ENCODE measurements at places on chromosomes 11 and 22. TPM values are rescaled to one million over a fixed set of nuclear protein-coding genes. Genes with fewer than 3 reads are reported as not detected.

Gene TMEM25
- 8.5 TPM for total RNA-seq

- no peak for DNase-seq
Observed at GRCh38 chr11:44775985-44776446, 49.3 kb downstream of the TSPAN18 start.

DNA sequence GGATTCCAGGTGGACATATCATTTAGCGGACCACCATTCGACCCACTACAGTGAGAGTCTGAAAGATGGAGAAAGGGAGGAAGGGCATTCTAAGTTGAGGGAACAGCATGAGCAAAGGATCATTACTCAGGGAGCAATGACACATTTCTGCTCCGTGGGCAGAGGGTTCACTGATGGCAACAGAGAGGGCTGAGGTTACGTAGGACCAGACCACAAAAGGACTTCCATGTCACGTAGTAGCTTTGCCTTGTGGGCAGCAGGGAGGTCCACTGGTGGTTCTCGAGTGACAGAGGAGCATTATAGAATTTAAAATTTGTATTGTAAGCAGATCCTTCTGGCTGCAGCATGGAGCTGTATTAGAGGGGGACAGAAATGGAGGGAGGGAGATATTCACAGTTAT, 109.7 kb upstream of the NAV2 start:
- DNase-seq, result no peak

- no peak for DNase-seq
Observed at GRCh38 chr22:44195189-44195871, 14.6 kb downstream of the PARVG start.

DNA sequence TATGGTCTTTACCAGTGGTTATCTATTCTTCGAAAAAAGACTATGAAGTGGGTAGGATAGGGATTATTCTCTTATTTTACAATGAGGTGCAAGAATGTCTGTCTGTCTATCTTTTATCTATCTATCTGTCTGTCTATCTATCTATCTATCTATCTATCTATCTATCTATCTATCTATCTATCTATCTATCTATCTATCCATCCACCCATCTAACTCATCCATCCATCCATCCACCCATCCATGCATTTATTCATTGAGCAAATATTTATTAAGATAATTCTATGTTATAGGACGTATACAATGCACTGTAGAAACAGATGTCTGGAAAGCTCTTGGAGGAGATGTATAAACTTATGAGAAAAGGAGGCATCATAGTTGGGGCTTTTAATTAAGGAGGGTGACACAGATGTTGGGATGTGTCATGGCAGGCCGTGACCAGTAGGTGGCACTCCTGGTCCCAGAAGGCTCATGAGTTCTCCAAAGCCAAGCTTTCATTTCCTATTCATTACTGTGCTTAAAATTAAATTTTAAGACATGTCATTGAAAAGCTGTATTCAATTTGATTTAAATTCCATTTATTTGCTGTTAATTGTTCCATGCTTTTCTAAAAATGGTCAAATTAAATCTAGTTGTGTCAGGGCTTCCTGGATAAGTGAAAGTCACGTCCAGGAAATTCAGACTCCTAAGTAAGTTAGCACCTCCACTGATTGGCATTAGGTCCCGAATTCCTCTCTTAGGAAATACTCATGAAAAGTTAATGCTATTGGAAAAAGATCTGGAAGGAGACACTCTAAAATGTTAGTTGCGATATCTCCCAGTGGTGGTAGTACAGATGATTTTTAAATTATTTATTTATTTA, 19.0 kb upstream of the E2F8 start:
- no peak for DNase-seq

GRCh38 chr11:88015170-88015569, 160.1 kb downstream of the RAB38 start:
- no peak for DNase-seq

GRCh38 chr22:38788021-38788816, 5.7 kb downstream of the DNAL4 start:
- DNase-seq, result no peak

- no peak for DNase-seq
Observed at GRCh38 chr22:30305906-30306626, 16.8 kb upstream of the CASTOR1 start.

DNA sequence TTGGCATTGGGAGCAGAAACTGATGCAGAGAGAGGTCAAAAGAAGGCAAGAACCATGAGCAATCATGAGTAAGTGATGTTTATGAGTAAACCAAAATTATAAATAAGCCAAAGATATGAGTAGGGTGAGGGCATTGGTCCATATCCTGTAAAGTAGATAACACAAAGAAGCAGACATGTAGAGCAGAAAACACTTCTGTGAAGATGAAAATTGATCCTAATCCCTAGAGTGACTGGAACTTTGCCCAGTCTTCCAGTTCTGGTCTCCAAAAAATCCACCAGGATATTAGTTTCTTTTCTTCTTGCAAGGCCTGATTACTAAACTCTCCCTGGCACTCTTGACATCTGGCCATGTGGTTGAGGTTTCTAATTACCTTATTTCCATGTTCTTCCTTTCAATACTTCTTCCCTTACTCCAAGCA, 13.7 kb upstream of the DRD2 start:
- no peak for DNase-seq

GRCh38 chr11:69239641-69240040, 54.3 kb upstream of the MYEOV start:
- DNase-seq, result no peak

GRCh38 chr11:33889296-33889695, 2.6 kb downstream of the LMO2 start:
- no peak for DNase-seq

- DNase-seq, result no peak
Observed at GRCh38 chr11:117809236-117810055, 12.4 kb upstream of the DSCAML1 start.

DNA sequence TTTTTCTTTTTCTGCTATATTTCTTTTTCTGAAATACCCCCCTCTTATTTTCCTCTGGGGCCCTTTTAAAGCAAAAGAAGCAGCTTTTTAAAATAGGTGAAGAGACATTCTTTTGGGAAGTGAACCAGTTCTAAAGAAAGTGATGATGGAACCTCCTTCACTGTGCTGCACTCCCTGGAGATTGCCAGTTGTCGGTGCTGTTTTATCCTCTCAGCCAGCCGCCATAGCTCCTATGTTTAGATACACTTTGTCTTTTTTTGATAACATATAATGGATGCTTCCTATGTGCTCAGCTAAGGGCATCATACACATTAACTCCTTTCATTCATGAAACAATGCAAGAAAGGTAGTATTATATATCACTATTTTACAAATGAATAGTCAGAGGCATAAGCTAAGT, 14.0 kb downstream of the CFAP300 start:
- DNase-seq, result no peak

Data from GM12878 (cell line).